Stimulated activated CD8-positive, alpha-beta memory T cell treated with anti-CD3 and anti-CD28 coated beads, Interleukin-4, amount 100 ng/mL, for 4 hours (primary cell): ENCODE measurements at places on chromosomes 13 and 19.

DNA sequence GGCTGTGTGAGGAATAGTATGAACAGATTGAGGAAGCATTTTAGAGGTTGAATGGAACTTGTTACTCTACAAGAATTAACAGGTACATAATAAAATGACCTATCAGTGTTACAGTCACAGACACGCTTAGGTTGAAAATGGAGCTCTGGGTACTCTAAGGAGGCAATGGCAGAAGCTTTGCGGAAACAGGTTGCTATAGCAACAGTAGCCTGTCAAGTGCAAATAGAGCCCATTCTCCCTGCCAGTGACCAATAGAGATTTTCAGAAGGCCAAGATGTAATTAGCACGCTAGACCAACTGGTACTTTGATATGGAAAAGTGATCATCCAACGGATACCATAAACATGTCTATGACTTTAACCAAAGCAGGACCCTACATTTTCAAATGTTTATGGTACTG lies 148.5 kb upstream of the FREM2 start:
- no peak for DNase-seq

GRCh38 chr19:34118879-34119748 lies 53.2 kb upstream of the LSM14A start:
- DNase-seq, result no peak

- DNase-seq, result no peak
Measured at GRCh38 chr13:46666727-46667456, 113.9 kb downstream of the LRCH1 start.

DNA sequence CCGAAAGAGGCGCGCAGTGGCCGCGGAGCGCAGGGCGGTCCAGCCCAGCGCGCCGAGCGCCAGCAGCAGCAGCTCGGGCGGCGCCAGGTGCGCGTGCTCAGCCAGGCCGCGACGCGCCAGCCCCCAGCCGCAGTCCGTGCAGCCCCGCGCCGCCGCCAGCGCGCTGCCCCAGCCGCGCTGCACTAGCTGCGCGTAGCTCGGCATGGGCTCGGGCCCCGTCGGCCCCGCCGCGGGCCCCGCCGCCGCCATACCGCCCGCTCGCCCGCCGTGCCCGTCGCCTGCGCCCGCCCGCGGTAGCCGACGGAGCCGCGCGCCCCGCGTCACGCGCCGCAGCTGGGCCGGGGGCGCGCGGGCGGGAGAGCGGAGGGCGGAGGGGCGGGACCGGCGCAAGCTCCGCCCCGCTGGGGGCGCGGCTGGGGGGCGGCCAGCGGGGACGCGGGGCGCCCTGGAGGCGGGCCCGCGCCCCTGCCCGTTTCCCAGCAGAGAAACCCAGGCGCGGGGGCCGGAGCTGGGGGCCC lies at the start of gene CERS1:
Gene CERS1 (minus strand): TSS at position 335 of the 518 bp plus-strand sequence. CDS start 86 bp downstream, at position 249.
- no peak for DNase-seq

DNA sequence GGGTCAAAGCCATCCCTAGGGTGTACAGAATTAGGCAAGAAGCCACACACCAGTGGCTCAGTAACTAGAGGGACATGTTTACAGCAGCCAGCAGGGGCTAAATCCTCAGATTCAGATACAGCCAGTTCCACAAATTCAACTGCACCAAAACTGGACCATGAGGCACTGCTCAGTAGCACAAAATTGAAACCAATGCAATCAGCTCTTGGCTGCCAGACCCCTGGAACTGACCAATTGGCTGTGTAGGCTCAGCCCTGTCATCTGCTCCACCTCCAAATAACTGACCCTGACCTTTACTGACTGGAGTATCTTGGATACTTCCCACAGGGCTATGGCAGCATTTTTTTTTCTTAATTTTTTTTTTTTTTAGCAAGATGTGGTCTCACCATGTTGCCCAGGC lies 226.5 kb downstream of the FOXO1 start:
- DNase-seq, result no peak

DNA sequence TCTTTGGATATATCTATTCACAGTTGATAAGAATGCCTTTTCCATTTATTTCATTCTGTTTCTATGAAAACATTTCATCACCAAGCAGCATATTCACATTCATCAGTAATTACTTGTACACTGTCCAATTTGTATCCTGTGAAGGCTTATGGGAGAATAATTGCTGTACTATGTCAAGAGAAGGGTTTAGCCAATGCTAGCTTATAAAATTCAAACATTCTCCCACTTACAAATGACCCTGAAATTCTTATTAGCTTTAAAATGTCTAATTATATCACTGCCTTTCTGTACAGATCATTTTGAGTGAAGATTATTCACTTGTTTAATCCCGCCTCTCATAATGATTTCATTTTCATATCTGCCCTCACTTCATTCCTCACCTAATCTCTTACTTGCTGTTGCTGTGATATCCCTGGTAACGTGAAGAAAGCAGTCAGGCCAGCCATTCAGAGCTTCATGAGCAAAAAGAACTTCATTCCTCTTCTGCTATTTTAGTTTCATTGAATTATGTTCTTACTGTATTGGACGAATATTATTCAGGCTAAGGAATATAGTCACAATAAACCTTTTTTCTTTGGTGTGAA lies 778.7 kb downstream of the OLFM4 start:
- no peak for DNase-seq

GRCh38 chr13:73062468-73062867 lies 3.7 kb downstream of the KLF5 start:
- DNase-seq, result no peak

DNA sequence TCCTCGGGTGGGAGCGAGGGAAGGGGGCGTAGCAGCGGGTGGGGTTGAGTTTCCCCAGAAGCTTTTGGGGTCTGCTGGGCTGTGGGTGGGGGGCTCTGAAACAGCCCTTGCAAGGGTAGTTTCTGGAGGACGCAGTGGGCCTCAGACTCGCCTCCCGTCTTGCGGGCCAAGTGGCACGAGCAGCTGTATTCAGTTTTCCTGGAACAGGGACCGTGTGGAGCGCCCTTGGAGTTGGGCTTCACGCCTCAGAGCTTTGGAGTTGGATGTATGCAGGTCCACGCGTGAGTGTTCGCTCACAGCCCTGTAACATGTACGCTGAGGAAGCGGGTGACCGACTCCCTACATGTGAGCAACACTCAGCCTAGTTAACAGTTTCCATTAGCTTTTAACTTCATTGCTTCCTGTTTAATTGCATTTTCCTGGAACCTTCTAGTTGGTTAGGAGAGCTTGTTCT lies 603 bp downstream of the TM9SF2 start:
- no peak for DNase-seq

DNA sequence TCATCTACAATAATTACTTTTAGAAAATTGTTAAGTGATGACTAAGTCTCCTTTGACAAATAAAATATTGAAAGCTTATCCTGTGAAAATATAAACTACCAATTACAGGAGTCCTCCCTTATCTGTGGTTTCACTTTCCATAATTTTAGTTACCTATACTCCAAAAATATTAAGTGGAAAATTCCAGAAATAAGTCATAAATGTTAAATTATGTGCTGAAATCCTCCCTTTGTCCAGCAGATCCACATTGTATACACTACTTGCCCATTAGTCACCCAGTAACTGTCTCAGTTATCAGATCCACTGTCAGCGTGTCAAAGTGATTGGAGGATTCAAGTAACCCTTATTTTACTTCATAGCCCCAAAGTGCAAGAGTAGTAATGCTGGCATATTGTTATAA lies 98.1 kb downstream of the SERP2 start:
- no peak for DNase-seq

DNA sequence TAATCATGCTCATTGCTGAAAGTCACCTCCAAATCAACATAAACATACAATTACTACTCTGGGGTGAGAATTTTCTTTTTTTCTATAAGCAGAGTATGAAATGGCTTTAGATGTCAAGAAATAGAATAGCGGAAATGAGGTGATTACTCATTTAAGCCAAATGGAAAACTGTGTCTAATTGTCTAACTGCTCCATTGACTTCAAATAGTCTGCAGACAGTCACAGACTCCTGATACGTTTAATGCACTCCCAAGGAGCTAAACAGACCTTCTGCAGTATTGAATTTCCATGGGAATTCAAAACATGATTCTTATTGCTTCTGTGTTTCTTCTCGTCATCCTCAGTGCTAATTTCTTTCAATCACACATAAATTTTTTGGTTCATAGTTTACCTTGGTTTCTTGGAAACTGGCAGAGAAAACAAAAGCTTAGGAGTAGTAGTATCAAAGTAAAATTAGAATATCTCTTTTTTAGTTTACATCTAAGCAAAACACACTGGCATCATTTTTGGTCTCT lies 865.2 kb upstream of the SLC10A2 start:
- DNase-seq, result no peak

GRCh38 chr13:56735537-56735942 lies 405.2 kb upstream of the PRR20A start:
- DNase-seq, result no peak

DNA sequence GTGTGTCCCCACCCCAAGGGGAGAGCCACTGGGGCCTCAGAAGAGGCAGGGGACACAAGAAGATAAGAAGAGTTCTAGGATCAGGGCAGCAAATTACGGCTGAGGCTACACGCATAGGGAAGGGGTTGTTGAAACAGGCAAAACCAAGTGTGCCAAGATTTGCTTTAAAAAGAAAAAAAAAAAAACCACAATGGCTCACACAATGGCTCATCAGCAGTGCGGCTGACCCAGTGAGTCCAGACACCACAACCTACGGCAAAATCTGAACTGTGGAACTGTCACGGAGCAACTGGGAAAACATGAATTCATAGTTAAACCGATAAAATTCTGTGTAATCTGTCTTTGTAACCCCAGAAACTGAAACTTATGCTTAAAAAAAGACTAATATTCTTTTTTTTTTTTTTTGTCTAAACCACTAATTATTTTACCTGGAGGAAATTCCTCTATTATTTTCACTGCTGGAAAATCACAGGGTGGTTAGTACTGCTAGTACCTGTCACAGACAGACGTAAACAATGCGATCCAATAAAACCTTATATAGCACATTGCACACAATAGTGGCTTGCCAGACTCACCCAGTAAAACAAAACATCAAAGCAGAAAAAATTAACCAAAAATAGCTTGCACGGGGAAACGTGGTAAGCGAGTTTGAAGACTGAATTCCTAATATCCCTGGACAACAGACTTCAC lies 325.4 kb upstream of the TSHZ3 start:
- DNase-seq, result no peak

- no peak for DNase-seq
Measured at GRCh38 chr19:6705931-6706632, 14.4 kb downstream of the C3 start.

DNA sequence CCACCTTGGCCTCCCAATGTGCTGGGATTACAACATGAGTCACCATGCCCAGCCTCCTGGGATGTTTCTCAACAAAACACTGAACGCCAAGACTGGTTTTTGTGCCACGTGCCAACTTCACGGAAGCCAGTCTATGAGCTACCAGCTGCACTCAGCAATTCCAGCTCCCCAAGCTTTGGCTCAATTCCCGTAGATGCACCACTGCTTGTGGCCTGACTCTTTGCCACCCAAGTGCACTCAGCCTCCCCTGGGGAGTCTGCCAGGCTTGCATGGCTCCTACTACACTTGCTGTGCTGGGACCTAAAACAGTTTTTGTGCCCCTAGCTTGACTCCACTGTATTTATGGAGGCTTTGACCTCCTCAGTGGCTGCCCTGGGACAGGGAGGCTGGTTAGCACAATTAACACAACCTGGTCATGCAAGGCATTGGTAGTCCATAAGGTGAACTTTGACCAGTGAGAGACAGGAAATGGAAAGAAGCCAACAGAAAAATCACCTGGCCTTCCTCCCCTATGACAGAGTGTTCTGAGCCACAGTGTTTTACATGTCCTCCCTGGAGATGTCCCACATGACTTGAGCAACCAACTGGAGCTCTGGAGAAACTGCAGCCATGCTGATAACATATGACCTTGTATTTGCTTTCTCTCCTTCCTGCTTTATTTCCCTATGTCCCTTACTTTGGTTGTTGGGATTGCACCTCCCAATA lies 1173.1 kb downstream of the UQCRFS1 start:
- DNase-seq, result no peak

DNA sequence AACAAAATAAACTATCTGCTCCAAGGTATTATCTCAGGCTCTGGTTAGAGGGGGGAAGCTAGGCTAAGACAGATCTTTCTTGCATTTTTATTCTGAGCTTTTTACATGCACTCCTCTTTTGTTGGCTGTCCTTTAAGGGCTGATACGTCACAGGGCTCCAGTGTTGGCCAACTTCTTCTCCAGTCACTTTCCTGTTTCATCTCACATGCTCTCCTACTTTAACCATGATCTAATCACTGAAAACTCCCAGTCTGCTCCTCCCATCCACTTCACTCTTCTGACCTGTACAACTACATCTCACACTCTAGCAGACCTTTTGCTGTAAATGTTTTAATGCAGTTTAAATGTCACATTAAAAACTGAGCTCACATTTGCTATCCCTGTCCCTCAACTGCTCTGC lies 510.0 kb upstream of the KLF12 start:
- no peak for DNase-seq
